Testis (tissue), 5 donors: ENCODE measurements at places on chromosomes 11 and 22. TPM values are rescaled to one million over a fixed set of nuclear protein-coding genes. Genes with fewer than 3 reads are reported as not detected.

Gene UPK3A
- polyA plus RNA-seq: not detected

Gene MS4A12
- polyA plus RNA-seq: 0.33 TPM

Gene MRGPRX4
- not detected for polyA plus RNA-seq

Gene CCDC87
- 37.2 TPM for polyA plus RNA-seq

Gene FSHB
- not detected for polyA plus RNA-seq
